ENCODE measurements at places on chromosomes 12 and 14.

DNA sequence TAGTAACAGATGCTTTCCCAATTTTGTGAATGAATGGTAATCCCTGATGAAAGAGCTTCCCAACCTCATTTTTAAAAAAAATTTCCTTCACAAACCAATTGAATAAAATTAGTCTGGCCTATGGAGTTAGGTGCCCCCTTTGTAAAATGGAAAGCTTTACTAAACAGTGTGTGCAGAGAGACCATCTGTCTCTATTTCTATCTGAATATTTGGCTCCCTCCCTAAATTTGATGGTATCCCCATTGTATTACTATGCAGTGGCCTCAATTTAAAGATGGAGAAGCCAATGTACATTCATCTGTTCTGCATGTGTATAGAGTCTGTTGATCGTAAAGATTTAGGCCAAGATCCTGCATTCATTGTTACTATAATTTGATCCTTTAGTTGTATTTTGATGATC is 397.7 kb upstream of the RGS6 start:
- peak; percentile 57 for DNase-seq

GRCh38 chr12:2083561-2083960 is 30.8 kb downstream of the CACNA1C start:
- DNase-seq: peak; percentile 92

DNA sequence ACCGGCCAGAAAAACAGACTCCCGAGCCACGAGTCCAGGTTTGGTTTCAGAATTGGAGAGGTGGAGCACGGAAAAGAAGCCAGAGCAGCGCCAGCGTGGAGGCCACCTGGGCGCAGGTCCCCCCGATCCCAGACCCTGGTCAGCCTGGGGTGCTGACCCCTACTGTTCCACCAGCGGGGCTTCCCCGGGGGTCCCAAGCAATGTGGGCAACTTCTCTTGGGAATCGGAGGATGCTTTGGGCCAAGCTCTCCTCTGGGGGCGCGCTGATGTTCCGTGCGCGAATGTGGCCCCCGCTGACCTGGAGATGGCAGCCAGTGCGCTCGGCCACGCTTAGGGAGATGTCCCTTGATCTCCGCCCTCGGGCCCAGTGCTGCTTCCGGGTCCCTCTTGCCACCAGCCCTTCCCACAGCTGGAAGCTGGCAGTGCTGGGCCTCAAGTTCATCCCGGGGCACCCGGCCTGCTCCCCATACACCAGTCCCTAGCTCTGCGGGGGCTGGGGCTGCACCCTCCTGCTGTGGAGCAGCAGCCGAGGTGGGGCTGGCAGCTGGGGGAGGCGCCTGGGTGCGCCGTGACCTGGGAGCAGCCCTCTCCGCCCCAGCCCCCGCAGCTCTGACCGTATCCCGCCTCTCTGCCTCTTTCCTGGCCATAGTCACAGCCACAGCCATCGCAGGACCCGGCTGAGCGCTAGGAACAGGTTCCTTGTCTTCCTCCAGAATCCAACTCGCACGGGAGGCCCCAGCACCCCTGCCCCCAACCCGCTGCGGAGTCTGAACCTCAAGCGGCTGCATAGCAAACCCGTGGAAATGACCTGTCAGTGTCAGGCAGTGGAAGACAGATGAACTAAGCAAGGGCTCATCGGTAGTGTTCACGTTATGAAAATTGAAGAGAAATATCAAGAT is 91.2 kb downstream of the RCOR1 start:
- DNase-seq: no peak

GRCh38 chr14:94933486-94933885 is 163.6 kb upstream of the GSC start:
- DNase-seq: no peak

GRCh38 chr14:62629176-62629725 is 416.0 kb downstream of the KCNH5 start:
- peak; percentile 40 for DNase-seq

DNA sequence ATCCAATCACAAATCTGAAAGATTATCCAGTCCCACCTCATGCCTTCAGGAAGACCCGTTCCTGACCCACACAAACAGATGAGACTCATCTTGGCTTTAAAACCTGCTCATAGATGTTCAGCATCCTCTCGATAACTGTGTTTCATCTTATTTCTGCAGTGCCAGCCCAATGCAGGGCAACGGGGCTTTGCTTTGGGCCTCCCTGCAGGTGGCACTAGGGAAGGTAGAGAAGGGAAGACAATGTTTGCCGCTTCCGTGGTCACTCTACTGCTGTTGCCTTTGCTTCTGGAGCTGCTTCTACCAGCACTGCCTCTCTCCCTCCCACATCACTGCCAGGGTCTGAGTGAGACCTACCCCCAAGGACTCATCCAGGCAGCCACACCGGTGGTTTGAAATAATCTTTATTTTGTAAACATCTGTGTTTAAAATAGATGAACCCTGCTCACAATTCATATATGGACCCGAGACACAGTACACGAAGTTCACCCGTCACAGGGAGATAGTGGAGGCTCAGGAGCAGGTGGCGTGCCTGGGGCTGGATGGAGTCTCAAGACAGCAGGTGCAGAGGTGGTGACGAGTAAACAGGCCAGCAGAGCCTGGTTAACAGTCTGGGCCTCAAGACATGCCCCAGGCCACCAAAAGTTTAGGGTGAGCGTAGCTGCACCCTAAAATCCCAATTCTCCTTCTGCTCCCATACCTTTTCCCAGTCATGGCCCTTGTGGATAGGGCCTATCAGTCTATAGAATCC is 3.1 kb upstream of the GPX2 start:
- DNase-seq: no peak

- peak; percentile 25 for DNase-seq
Measured at GRCh38 chr12:113867258-113867657, 98.9 kb downstream of the RBM19 start.

GRCh38 chr12:3150931-3151835 is 74.0 kb downstream of the TSPAN9 start:
- peak; percentile 51 for DNase-seq

- no peak for DNase-seq
Measured at GRCh38 chr12:70094467-70094866, 148.8 kb upstream of the CNOT2 start.

DNA sequence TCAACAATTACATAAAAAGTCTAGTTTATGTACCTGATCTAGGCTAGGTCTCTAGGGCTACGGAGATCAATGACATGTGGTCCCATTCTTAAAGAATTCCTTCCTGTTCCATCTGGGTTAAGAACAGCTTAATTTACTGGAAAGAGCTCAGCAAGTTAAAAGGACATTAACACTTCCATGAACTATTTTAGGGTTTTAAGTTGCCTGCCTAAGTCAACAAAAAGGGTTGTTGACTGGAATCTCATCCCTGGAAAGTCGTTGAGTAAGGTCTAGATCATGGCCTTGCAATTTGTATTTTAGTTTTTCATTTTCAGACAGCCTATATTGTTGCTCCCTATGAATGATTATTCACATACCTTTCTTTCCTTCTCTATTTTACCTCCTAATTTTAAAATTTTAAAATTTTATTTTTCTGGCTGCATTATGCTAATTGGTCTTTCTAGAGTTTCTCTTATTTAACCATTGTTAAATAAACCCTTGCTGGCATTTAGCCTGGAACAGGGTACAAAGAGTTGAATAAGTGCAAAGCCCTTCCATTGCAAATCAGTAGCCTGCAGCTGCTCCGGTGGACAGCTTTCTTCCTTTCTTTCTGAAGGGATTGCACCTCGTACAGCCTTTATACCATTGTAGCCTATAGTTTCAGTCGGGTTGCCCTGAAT is 66.3 kb downstream of the VRK1 start:
- peak; percentile 49 for DNase-seq

DNA sequence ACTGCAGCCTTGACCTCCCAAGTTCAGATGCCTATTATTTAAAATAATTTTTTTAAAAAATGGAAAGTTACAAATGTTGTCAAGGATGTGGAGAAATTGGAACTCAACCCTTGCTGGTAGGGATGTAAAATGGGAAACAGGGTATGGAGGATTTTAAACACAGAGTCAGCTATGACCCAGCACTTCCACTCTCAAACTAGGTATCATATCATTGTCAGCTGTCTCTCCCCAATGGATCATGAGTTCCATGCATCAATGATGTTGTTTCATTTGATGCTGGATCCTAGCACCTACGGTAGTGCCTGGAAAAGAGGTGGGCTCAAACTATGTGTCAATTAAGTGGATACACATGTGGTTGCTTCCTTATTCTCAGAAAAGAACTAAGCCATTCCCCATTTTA is 150.9 kb downstream of the RIMBP2 start:
- DNase-seq: no peak

GRCh38 chr14:100539766-100540140 is 47.5 kb downstream of the BEGAIN start:
- no peak for DNase-seq

GRCh38 chr14:99257673-99258221 is 14.2 kb downstream of the BCL11B start:
- no peak for DNase-seq

DNA sequence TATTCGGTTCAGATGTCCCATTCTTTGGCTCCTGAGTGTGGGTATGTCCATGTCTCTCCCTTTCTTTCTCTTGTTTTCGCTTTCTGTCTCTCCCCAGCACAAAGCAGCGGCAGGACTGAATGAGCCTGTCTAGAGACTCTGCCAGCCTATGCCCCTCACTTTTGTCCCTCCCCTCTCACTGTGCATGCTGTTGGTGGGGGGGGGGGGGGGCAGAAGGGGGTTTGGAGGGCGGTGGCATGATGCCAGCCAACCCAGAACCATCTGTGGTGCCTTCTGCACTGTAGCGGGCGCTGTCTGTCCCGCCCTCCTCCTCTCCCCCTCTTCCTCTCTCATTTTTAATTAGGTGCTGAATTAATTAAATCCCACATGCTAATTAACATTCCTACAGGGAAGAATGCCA is 17.7 kb downstream of the NGDN start:
- DNase-seq: peak; percentile 47

- no peak for DNase-seq
Measured at GRCh38 chr14:100803676-100804075, 22.2 kb upstream of the MEG3 start.

DNA sequence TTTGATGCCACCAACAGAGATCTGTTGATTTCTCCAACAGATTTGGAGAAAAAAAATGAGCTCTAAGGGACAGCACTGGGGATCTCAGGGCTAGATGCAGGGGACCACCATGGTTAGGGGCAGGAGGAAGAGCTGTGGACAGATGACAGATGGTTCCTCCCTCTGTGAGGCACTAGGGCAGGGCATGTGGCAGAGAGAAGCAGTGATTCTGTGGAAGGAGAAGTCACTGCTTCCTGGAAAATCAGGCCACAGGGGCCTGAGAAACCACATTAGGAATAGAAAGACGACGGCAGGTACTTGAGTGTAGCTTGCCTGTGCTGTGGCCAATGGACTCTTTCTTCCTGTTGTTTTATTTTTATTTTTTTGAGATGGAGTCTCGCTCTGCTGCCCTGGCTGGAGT is 24.9 kb upstream of the TMED2 start:
- no peak for DNase-seq

- DNase-seq: no peak
Measured at GRCh38 chr12:43106355-43106754, 445.6 kb downstream of the ADAMTS20 start.

DNA sequence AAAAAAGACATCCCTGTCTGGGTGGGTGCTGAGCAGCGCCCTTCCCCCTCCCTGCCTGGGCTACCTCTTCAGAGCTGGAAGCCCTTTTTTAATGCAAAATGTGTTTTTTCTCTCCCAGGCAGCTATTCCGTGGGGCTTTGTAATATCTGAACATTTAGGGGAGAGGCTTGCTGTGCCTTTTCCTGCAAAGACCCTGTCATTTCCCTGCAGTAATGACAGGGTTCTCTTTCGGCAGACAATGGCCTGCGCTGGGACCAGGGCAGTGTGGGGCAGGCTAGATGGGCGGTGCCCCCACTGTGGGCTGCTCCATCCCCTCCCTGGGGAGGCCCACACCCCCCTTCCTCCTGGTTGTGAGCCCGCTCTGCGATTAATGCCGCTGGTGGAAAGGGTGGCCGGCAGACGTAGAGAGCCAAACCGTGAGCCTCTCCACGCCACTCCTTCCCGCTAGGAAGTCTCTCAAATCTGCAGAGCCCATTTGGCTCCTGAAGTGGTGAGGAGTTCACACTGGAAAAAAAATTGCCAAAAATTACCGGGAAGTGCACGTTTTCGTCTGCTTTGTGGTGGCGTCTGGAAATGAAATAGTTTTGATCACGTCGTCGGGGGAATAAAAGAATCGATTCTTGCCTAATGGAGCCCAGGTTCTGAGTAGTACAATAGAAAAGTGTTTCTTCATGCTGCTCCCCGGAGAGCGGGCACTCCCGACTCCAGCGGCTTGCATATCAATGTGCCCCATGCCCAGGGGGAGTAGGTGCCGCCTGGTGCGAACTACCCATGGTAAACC is 31.5 kb downstream of the KIF26A start:
- peak; percentile 81 for DNase-seq

- peak; percentile 58 for DNase-seq
Measured at GRCh38 chr14:61229981-61230380, 51.2 kb downstream of the TMEM30B start.

DNA sequence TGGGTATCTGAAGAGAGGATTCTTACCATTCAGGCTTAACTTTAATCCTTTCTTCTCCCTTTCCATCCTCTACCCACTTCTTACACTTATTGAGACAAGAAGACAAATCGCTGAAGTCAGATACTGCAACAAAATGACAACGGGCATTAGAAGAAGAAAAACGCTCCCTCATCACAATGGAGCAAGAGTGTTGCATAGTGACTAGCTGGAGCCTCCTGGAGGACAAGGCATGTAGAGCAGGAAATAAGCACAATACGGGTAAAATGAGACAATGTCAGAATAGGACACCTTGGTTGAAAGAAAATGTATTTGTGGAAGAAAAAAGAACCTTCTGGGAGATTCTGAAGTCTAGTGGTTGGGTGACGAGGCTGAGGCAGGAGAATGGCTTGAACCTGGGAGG is 501.0 kb downstream of the RERGL start:
- DNase-seq: peak; percentile 34

GRCh38 chr12:1913377-1914113 is 4.9 kb downstream of the CACNA2D4 start:
- DNase-seq: no peak

DNA sequence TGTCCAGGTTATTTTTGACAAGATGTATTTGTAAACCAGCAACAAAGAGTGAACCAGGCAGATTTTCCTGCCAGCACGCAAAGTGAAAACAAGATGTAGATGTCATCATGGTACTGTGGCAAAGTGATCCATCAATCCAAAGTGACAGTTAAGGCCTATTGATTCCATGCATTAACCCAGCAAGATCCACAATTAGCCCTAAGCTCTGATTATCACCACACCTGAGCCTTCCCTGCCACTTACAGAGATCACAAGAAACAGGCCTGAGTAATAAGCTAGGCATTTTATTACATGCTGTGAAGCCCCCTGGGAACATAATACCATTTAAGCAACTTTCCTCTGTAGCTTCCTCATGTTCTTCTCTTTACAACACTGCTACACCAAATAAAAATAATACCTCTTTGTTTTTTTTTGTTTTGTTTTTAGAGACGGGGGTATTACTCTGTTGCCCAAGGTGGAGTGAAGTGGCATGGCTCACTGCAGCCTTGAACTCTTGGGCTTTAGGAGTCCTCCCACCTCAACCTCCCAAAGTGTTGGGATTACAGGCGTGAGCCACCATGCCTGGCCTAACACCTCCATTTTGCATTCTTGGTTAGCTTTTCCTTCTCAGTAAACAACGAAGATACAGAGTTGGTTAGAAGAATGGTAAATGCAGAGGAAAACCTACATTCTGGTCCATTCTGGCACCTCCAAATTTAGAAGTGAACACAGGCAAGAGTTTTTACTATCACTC is 85.5 kb downstream of the STON2 start:
- peak; percentile 99 for DNase-seq

GRCh38 chr14:68945585-68946488 is 33.3 kb downstream of the ACTN1 start:
- DNase-seq: peak; percentile 60

Data from NCI-H69 (cell line).